ENCODE measurements at places on chromosomes 2 and 18.

DNA sequence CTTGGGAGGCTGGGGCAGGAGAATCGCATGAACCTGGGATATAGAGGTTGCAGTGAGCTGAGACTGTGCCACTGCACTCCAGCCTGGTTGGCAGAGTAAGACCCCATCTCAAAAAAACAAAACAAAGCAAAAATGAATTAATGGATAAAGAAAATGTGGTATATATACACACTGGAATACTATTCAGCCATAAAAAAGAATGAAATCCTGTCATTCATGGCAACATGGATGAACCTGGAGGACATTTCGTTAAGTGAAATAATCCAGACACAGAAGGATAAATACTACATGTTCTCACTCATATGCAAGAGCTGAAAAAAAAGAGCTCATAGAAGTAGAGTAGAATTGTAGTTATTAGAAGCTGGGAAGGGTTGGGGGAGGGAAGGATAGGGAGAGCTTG is 80.8 kb downstream of the RAB31 start:
- no peak for DNase-seq

- no peak for DNase-seq
Measured at GRCh38 chr18:24674200-24674599, 213.8 kb downstream of the HRH4 start.

GRCh38 chr2:151681051-151681450 is 53.2 kb downstream of the NEB start:
- no peak for DNase-seq

- DNase-seq = no peak
Measured at GRCh38 chr18:63971320-63972001, 1.6 kb downstream of the SERPINB8 start.

- no peak for DNase-seq
Measured at GRCh38 chr2:178804791-178805190, 2.4 kb downstream of the TTN start.

DNA sequence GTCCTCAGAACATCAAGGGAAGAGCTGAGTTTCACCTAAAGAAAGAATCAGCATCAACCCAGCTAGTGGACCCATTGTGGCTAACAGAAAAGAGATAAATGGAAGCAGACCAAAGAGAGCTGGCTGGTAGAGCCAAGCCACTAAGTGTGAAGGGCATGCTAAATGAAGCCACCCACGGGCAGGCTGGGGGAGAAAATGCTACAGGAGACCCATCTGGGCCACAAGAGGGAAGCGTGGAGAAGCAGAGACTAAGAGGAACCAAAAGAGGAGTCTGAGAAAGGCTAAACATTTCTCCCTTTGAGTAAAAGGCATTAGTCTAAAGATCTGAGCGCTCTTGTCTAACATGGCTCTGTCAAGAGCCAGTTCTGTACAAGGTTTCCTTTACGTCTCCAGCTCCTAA is 15.8 kb downstream of the CWC22 start:
- DNase-seq = no peak

DNA sequence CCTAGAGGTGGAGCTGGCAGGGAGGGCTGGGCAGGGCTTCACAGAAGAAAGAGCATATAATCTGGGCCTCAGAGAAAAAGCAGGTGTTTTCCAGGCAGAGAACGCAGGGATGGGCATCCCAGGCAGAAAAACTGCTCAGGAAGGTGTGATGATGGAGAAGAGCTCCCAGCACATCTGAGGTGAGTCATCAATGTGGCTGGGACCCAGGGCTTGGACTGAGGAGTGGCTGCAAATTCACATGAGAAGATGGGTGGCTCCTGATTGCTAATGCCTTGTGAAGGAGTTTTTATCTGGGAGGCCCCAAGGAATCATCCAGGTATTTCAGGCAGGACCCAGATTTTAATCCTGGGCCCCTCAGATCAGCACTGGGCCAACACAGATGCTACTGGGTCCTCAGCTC is 10.2 kb downstream of the IL1F10 start:
- DNase-seq = no peak

GRCh38 chr2:11073776-11074175 is 81.5 kb upstream of the SLC66A3 start:
- DNase-seq = no peak

DNA sequence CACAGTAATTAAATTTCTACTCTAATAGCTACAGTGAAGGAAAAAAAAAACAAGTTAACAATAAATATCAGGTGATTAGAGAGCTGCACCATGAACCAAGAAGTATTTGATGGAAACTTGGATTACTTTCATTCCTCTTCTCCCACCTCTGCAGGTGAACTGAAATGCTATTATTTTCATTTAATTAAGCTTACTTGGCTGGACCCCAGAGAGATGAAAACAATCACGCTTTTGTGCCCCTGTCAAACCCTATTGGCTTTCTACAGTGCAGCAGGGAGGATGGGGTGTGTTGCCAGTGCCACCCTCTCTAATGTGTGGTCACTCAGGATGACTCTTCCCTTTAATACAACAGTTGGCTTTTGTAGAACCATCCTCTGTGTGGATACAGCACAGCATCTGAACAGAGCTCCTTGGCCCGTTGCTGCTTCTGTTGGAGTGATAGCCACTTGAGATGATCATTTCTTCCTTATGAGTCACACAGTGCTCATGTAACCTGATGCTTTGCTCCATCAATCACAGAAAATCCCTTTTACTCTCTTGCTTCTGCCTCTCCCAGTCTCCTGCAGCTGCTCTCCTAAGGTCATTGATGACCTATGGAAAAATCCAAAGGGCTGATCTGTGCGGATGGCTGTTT is 5.5 kb upstream of the ARL4C start:
- DNase-seq = no peak

DNA sequence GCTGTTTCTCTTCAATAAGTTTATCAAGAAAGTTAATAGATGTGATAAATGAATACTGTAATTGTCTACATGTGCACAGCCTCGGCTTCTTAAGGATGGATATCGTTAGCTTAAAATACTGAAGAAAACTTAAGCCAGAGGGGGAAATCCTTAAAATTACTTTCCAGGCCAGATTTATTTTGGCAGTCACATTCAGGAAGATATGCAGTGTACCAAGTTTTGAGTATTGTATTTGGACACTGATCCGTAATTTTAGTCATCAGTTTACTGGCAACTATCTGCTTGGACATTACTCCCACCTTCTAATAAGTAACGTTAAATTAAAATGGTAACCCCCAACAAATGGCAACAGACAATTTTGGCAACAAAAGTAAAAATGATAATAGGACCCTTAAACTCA is 770.0 kb upstream of the ZEB2 start:
- DNase-seq = no peak

DNA sequence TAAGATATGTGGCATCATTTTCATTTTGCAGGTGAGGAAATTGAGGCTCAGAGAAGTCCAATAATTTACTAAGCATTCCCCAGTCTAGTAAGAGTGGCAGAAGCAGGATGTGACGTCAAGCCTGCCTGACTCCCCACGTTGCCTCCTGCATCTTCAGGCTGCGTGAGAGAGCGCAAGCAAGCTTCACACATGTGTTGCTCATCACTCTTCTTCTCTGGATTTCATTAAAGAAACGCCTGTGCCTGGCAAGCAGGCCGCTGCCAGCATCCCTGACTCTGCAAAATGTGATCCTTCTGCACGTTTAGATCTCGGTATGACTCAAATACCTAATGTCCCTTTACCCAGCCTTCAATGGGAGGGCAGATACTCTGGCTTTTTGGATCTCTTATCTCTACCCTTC is 96.8 kb downstream of the PRKCE start:
- no peak for DNase-seq

DNA sequence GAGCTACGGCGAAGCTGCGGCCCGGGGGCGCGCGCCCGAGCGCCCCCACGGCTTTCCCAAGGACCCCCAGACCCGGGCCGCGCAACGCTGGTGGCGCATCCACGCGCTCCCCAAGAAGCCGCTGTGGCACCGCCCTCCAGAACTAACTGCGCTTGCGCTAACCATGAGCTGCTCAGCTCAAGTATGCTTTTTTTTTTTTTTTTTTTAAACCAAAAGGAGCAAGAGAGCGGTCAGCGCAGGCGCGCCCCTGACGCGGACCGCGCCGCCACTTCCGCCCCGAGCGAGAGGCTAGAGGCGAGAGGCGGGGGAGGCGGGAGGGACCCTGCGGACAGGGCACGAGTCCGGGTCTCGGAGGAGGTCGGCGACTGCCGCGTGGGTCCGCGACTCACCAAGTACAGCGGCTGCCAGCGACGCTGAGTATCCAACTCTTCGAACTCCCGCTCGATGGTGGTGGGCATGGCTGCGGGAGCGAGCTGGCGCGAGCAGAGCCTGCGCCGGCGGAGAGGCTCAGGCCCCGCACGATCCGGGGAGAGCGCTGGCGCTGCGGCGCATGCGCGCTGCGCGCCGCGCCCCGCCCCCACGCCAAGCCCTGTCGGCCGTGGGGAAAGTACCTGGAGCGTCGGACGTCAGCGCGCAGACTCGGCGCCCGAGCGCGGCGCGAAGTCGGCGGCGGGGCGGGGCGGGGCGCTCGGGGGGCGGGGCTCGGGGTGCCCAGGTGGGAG is at the start of gene PTPN2:
Gene PTPN2, minus strand, starts transcription at position 554 of the 722 bp plus-strand sequence. Its CDS starts 96 bp downstream, at position 458.
- DNase-seq = peak; percentile 63

DNA sequence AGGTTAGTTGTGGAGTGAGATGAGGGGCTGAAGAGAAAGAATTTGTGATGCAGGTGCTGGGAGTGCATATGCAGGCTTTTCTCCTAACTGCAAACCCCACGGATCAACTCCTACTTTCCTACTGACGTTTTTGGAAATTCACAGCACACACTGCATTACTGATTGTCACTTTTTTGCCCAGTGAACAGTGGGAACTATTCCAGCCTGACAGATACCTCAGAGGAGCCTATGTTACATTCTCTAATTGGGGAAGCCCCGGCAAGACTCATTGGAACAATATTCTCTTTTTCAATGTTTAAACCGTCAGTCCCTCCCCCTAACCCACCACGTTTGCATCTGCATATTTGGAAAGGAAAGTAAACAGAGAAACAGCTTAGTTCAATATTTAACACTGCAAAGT is 126.2 kb downstream of the DPP4 start:
- no peak for DNase-seq

GRCh38 chr18:50545936-50546335 is 14.0 kb upstream of the MAPK4 start:
- no peak for DNase-seq

DNA sequence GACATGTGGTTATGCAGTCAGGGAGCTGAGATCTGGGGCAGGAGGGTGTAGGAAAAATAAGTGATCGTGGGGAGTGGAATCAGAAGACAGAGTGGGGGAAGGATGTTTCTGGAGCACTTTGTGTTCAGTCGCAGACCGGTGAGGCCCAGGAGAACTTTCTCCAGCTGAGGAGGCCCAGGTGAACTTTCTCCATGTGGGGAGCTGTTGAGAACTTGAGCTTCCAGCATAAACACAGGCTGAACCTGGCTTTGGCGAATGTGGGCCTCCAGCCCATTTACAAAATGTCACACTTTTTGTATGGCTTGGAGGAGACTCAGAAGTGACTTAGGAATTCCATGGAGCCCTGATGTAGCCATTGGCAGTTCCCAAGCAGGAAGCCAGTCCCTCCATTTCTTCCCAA is 108.5 kb downstream of the VAPA start:
- no peak for DNase-seq

DNA sequence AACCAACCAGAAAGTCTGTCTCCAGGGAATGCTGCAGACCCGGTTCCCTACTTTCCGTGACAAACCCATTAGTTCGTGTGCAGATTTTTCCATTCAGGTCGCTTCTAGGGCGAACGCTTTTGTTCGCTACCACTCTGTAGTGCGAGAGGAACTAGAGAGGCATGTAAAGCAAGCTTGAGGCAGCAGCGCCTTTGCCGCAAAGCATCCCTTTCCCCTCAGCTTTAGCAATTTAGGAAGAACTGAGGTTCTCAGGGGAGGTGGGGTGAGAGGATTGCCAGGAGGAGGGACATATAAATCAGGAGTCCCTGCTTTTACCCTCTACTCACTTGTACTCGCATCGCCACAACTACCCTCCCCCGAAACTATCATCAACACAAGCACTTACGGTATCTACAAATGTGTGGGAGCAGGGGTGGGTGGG is 748 bp upstream of the ZNF804A start:
- no peak for DNase-seq

DNA sequence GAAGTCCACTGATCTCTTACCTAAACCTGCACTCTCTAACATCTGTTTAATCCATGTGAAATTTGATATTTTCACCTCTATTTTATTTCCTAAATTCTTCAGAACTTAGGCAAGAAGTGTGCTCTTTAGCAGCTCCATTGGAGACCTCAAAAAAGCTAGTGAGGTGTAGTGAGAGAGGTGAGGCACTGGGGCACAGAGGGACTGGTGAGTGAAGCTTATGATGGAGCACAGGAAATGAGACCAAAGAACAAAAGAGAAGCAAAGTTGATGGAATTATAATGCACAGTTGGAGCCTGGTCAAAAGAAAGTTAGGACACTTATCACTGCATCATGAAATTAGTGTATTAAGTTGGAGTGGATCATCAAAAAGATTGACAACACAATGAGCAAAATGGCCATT is 1050.7 kb upstream of the NRXN1 start:
- DNase-seq = no peak

DNA sequence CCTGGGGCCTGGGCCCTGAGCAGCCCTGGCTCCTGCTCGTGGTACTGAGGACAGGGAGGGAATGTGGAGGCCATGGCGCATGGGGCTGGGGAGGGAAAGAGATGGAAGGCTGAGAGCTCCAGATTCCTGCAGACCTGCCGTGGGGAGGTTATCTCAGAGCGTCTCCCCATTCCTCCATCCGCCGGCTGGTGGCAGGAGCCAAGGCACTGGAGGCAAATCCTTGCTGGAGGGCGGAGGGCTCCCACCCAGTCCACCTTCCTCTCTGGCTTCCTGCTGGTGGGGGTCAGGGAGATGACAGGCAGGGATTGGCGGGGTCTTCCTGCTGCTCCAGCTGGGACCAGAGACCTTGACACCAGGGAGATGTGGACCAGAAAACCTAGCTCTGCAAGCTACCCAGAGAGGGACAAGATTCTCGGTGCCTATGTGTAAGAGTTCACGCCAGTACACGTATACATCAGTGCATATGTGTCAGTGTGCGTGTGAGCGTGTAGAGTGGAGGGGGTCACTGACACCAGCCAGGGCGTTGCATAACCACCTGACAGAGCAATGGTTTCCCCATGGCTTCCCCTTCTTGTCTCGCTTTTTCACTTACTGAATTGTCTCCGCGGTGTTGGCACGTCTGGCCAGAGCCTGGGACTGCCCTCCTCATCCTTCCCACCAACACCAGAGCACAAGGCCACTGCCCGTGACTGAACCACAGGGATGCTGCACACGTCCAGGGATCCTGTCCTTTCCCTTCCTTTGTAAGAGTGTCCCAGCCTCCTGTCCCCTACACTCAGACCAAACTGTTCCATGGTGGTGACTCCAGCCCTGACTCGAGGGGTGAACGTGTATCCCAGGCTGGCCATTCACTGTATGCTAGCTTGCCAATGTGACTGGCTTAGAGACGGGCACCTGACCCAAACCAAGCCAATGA is 15.8 kb upstream of the SEMA4C start:
- no peak for DNase-seq
